ENCODE measurements at places on chromosomes 11 and 22.

DNA sequence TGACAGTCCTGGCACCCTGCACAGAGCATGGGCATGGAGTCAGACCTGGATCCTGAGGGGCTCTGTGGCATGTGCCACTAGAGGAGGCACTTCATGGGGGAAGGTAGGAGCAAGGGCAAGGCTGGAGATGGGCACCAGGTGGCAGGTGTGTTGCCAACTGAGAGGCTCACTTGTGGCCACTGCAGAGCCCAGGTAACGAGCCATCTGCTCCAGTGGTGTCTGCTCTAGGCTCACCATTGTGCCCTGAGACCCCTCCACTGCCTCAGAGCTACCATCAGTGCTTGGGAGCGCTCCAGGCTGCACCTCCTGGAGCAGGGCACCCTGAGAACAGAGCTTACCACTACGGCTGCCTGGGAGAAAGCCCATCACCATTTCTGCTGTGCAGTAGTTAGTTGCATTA lies 1.3 kb upstream of the ZDHHC8 start:
- H3K36me3 ChIP-seq: peaks cover 25% of the 10 kb centered on the region
- H3K4me3 ChIP-seq: no peak overlapping the region
- H3K27me3 ChIP-seq: no peaks in the 10 kb centered on the region
- peaks cover 14% of the 10 kb centered on the region for H3K4me1 ChIP-seq

GRCh38 chr22:28930357-28931007 lies 47.1 kb downstream of the ZNRF3 start:
- no peak for DNase-seq
- no peak overlapping the region for H3K27ac ChIP-seq
- no peaks in the 10 kb centered on the region for H3K27me3 ChIP-seq
- H3K36me3 ChIP-seq: no peaks in the 10 kb centered on the region
- H3K4me3 ChIP-seq: no peak overlapping the region

DNA sequence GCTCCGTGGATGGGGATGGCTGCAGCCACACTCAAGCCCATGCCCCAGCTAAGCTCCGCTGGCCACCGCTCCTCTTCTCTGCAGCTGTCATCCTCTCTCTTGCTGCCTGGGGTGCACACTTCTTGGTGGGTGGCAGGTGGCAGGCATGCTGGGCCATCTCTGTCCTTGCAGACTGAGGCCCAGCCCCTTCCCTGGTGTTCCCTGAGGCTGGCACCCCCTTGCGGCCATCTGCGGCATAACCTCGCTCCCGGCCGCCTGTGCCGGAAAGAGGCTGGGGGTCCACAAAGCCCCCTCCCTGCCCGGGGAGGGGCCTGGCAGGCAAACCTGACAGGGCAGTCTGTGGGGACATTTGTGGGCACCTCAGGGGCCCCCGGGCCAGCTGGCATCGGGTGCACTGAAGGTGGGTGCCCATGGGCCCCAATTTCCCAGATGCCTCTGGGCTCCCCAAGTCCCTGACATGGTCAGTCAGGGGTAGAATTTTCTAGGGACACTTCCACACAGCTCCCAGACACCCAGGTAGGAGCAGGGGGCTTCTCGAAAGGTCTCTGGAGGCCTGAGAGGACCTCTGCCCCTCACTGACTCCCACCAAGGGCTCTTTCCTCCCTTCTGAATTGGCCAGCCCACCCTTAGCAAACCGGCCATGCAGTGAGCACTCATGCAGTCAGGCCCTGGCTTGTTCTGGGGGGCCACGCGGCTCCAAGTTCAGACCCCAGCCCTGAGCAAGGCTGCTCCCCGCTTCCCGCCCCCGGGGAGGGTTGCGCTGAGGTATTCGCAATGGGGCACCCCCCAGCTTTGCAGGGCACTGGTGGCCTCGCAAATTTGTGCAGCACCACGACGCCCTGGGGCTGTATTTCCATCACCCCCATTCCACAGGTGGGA lies 23.5 kb upstream of the TH start:
- no peaks in the 10 kb centered on the region for H3K27me3 ChIP-seq
- no peaks in the 10 kb centered on the region for H3K36me3 ChIP-seq
- no peak overlapping the region for H3K27ac ChIP-seq
- H3K4me3 ChIP-seq: no peak overlapping the region

GRCh38 chr22:47160781-47161520 lies 398.5 kb downstream of the TBC1D22A start:
- DNase-seq: no peak
- no peak overlapping the region for H3K4me3 ChIP-seq
- H3K27me3 ChIP-seq: no peaks in the 10 kb centered on the region
- no peak overlapping the region for H3K27ac ChIP-seq

DNA sequence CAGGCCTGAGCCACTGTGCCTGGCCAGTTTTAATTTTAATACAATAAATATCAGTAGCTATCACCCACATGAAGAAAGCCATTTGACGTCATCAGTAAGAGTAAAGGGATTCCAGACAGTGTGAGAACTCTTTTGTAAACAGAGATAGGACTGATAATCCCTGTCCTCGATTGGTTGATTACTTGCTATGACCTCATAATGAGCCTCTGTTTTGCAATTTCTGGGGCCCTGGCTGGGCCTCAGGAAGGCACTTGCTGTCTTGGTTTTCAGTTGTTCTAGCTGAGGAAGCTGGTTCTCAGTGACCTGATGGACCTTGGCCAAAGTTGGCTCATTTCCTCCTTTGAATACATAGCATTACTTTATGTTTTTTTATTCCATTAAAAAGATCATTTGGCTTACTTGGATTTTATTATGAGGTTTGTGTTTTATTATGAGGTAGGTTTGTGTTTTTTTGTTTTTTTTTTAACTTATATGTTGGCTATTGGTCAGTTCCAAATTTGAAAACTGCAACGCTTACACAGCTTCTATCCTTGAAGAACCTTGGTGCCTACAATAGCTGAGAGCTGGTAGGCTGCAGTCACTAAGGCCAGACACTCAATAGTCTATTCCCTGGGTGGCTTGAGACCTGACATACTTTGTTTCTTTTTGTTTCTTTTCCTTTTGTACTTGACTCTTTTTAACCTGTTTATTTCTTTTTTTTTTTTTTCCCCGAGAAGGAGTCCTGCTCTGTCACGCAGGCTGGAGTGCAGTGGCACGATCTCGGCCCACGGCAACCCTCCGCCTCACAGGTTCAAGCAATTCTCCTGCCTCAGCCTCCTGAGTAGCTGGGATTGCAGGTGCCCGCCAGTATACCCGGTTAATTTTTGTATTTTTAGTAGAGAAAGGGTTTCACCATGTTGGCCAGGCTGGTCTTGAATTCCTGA lies 20.0 kb downstream of the MARK2 start:
- no peak overlapping the region for H3K27ac ChIP-seq
- H3K27me3 ChIP-seq: no peaks in the 10 kb centered on the region
- H3K4me1 ChIP-seq: peaks cover 3% of the 10 kb centered on the region
- no peak for DNase-seq
- H3K36me3 ChIP-seq: peaks cover 10% of the 10 kb centered on the region

DNA sequence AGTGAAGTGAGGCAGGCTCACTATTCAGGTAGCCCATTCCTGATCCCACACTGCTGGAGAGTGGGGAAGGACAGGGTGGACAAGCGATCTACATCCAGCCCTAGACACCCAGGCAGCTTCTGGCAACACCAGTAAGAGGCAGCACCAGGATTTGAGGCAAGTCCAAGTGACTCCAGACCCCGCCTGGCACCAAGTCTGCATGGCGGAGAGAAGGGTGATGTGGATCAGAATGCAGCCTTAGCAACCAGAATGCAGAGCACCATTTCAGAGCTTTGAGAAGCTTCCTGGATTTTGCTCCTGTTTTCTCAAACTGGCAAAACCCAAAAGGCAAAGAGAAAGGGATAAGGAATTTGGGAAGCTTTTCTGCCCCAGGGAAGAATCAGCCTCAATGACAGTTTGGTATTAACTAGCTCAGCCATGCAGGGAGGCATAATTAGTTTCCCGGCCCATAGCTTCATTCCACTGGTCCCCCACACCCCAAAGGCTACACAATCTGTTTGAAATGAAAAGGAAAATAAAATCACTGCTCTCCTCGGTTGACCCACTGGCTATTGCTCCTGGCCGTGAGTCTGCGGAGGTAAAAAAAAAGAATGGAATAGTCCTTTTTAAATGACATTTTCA lies 17.3 kb downstream of the GALNT18 start:
- no peak for DNase-seq
- H3K4me3 ChIP-seq: no peak overlapping the region
- H3K27ac ChIP-seq: no peak overlapping the region
- peaks cover 3% of the 10 kb centered on the region for H3K4me1 ChIP-seq
